ENCODE measurements at places on chromosomes 6 and 20.

GRCh38 chr20:16069389-16070010, 503.7 kb downstream of the KIF16B start:
- no peak for DNase-seq

DNA sequence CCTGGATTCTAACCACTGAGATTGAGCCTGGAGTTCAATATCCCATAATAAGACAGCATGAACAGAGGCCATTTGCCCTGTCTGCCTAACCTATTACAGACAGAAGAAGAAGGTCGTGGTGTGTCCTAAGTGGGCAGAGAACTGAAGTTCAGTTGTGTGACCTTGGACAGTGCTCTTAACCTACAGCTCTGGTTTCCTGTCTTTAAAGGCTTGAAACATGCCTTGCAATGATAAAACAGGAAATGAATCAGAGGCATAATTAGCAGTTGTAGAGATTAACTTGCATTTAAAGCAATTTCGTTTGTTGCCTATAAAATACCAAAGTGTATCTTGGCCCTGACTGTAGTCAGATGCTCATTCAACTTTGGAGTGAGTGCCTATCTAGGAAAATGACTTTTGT, 507.2 kb upstream of the CHD6 start:
- DNase-seq, result no peak

- no peak for DNase-seq
Observed at GRCh38 chr6:105072798-105073199, 107.0 kb downstream of the POPDC3 start.

GRCh38 chr6:144469144-144469575, 184.0 kb downstream of the UTRN start:
- no peak for DNase-seq

- DNase-seq, result no peak
Observed at GRCh38 chr6:18454446-18454845, 67.3 kb downstream of the RNF144B start.

DNA sequence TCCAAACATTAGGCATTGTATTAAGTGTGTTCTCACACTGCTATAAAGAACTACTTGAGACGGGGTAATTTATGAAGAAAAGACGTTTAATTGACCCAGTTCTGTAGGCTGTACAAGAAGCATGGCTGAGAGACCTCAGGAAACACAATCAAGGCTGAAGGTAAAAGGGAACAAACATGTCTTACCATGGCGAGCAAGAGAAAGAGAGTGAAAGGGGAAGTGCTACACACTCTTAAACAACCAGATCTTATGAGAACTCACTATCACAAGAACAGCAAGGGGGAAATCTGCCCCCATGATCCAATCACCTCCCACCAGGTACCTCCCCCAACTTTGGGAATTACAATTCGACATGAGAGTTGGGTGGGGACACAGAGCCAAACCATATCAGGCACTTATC, 86.6 kb upstream of the TOP1 start:
- no peak for DNase-seq

DNA sequence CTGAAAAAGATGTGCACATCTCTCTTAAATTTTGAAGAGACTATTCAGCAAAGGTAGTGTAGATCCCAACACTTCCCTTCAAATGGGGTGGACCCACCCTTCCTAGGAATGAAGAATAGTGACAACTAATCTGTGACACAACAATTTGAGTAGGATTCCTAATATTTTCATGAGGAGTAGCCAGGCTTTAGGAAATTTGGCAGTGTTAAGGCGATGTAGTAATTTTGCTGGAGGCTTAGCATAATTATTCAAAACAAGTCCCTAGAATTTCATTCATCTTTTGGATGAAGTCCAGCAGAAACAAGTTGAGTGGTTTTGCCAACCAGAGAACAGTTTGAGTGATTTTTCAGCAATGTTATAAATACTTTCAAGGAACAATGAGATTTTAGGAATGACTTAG, 52.4 kb downstream of the ELOVL4 start:
- no peak for DNase-seq

- no peak for DNase-seq
Observed at GRCh38 chr20:61799928-61800327, 265.8 kb downstream of the TAF4 start.

- no peak for DNase-seq
Observed at GRCh38 chr6:106782536-106783285, 153.3 kb downstream of the QRSL1 start.

DNA sequence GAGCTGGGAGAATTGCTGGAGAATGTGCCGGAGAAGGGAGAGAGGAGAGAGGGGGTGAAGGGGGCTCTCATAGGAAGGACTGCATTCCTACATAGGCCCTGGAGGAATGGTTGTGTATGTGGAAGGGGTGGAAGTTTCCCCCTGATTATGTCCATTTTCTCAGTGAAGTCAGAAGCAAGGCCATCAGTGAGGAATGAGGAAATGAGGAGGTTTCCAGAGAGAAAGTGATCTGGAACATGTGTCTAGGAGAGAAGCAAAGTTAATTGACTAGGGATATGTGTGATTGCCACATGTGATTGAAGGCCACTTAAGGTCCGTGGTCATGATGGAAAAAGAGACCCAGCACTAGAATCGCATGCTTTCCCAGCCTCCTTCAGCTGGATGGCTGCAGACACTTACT, 42.3 kb downstream of the TBPL1 start:
- no peak for DNase-seq

DNA sequence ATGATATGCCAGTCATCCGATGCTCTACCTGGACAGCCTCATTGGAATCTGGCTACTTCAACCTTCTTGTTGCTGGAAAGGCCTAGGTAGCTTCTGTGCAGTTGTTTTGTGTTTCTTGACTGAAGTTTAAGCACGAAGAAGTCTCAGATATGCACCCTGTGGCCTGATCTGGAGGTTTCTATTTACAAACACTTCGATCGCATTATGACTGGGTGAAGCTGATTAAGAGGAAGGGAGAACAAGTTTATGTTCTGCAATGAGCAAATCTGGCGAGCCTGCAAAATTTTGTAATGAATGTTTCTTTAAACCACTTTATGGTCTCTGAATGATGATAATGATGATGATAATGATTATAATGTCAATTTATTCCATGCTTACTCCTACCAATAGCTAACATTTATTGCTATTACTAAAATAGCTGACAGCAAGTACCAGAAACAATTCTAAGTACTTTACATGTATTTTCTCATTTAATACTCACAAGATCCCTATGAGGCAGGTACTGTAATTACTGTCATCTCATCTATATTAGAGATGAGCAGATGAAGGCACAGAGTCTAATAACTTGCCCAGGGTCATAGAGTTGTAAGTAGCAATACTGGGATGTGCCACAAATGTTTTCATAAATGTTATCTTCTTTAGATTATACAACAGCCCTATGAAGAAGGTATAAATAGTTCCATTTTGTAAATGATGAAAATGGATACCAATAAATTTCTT, 126.1 kb upstream of the UST start:
- DNase-seq, result no peak

DNA sequence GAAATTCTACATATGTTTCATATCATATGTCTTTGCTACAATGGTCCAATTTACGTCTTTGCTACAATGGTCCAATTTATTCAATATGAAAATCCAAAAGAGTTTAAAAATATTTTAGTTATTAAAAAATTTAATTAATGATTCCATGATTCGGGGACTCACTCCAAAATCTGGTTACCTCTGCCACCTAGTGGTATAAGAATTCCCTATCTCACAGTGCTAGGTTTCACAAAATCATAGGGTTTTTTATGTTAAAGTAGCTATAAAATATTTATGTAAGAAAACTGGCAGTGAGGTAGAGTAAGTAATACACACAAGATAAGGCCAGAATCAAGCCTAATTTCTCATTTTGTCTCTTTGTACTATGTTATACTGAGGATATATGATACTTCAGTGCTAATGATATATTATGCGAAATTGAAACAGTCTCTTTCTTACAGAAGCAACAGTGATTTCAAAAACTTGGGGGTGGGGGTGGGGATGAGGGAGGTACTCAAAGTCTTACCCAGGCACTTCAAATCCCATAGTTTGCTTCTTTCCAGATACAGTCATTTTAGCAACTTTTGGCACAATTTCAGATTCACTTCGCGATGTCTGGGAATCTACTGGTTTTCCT, 52.3 kb downstream of the HBS1L start:
- DNase-seq, result no peak

- no peak for DNase-seq
Observed at GRCh38 chr20:50995506-50995905, 27.4 kb downstream of the KCNG1 start.

DNA sequence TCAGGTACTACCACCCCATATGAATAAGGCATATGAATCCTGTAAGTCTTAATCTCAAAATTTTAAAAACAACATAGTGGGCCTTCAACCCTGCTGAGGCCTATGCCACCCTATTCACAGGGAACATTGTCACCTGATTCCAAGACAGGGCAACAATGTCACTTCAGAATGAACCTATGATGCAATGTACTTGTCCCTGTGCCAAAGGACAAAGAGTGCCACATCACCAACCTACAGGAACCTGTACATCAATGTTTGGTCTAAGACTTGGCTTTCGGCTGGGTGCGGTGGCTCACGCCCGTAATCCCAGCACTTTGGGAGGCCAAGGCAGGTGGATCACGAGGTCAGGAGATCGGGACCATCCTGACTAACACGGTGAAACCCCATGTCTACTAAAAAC, 318.5 kb upstream of the JARID2 start:
- DNase-seq, result no peak

GRCh38 chr6:37655666-37656065, 42.0 kb downstream of the MDGA1 start:
- DNase-seq, result no peak

- DNase-seq, result no peak
Observed at GRCh38 chr6:43842231-43842794, 72.3 kb downstream of the VEGFA start.

DNA sequence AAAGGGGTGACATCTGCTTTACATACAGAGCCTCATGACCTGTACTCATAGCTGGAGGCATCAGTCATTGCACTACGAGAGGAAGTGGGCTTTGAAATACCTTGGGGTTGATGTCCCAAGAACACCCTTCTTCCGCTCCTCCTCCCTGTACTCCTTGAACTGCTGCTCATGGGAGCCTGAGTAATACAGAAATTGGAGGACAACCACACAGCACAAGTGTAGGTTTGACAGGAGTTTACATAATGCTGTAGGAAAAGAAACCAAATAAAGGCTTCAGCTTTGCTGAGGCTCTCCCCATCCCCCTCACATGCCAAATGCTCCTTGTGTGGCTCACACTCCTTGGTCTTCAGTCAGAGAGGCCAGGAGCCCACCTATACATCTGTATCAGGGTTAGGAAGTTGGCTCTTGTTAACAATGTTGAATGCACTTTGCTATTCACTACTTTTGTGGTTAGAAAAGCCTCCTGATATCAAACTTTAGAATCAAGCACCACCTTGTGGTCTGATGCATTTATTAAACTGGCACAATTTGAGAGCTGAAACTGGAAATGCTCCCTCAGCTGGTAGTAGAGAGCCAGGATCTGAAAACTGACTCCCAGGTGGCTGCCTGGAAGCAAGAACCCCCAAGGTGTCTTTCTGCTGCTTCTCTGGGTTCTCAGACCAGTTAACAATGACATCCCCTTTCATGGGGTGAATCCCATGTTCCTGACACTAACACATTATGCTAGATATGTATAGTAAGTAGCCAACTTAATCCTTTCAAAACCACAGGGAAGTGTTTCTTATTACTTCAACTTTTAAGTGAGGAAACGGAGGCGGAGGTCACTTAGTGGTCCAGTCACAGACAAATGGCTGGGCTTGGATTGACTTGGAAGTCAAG, 56.2 kb upstream of the EDN1 start:
- DNase-seq, result no peak

DNA sequence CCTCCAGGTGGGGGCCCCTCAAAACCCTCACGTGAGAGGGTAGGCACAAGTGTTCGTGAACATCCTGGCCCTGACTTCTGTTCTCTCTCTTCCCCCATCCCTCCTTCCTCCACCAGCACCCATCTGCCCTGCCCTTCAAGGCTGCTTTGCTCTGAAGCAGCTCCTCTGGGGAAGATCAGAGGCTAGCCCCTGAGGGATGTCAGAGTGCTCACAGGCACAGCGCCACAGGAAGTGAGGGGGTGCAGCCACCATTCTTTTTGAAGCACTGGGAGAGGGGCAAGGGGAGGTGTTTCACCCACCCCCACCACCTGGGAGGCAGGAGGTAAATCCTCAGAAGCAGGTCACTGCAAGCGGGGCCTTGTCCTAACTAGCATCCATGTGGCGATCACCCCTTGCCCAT, 11.4 kb downstream of the MOCS1 start:
- no peak for DNase-seq

- no peak for DNase-seq
Observed at GRCh38 chr20:18637224-18637623, 49.4 kb downstream of the DTD1 start.

- DNase-seq, result no peak
Observed at GRCh38 chr6:44561832-44562665, 174.5 kb downstream of the CDC5L start.

DNA sequence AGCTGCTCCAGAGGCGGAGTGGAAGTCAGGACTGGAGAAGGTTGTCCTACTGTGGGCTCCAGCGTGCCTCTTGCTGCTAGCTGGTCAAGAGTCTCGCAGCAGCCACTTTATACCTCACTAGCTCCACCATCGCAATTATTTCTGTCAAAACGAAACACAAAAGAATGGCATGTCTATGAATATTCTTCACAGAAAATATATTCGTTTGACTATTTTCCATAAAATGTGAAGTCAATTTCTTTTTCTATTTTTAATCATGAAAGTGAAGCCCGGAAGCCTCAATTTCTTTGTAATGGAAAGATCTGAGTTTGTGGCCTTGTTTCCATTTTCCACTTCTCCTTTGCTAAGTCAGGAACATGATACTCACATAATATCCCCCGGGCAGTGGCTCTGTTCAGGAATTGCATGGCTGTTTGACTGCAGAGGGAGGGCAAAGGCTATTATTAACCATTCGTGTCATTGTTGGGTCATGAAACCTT, 51.7 kb downstream of the DTD1 start:
- no peak for DNase-seq

DNA sequence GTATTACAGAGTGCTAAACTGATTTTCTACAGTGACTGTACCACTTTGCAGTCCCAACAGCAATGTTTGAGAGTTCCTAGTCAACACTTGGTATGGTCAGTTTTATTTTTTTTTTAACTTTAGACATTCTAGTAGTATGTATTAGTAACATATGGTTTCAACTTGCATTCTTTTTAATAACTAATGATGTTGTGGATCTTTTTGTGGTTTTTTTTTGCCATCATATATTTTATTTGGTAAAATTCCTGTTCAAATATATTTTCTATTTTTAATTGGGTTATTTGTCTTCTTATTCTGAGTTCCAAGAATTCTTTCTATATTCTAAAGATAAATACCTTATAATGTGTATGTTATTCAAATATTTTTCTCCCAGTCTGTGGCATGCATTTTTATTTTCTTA, 189.4 kb upstream of the ECI2 start:
- no peak for DNase-seq

DNA sequence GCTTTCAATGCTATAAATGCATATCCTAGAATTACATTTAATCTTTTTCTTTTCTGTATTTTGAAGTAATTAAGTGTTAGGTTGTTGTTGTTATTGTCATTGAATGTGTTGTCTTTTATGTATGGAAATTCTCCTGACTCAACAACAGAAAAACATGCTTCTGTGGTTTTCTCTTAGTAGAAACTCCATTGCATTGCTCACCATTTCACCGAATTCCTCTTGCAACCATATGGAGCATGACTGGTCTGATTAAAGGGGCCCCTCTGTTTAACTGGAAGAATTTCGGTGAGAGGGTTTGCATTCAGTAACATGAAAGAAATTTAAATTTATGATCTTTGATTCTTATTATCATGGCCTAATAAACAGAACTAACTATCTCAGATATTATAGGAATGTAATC, 454.3 kb upstream of the JARID2 start:
- no peak for DNase-seq

Data from WTC11 (cell line).